ENCODE measurements at places on chromosomes 7 and 10.

GRCh38 chr10:111338805-111339204, 262.0 kb downstream of the ADRA2A start:
- DNase-seq: no peak

- no peak for DNase-seq
These were observed 123.6 kb downstream of the RNF216 start for GRCh38 chr7:5657901-5658300.

- DNase-seq: no peak
These were observed 99.9 kb downstream of the CUBN start for GRCh38 chr10:17029581-17030271.

- no peak for DNase-seq
These were observed 8.1 kb upstream of the RABGEF1 start for GRCh38 chr7:66732439-66732838.

- DNase-seq: no peak
These were observed 4.9 kb upstream of the DNTT start for GRCh38 chr10:96299383-96299782.

GRCh38 chr10:14775656-14776055, 959 bp upstream of the FAM107B start:
- DNase-seq: no peak

DNA sequence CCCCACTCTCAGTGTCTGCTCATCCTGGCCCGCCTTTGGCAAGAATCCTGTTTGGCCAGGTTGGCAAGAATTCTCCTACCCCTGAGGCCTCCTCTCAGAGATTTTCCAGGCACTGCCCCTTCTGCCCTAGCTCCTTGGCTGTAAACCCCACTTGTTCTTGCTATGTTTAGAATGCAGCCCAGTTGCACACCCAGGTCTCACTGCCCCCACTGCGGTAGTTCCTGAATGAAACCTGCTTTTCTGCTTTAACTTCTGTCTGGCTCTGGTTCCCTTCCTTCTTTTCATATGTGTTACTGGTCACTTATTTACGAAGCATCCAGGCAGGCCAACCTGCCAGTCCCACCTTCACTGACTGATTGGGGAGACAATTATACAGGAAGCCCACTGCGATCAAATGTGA, 576.9 kb downstream of the GLRX3 start:
- no peak for DNase-seq

- no peak for DNase-seq
These were observed 965.6 kb downstream of the XPNPEP1 start for GRCh38 chr10:108957681-108958080.

DNA sequence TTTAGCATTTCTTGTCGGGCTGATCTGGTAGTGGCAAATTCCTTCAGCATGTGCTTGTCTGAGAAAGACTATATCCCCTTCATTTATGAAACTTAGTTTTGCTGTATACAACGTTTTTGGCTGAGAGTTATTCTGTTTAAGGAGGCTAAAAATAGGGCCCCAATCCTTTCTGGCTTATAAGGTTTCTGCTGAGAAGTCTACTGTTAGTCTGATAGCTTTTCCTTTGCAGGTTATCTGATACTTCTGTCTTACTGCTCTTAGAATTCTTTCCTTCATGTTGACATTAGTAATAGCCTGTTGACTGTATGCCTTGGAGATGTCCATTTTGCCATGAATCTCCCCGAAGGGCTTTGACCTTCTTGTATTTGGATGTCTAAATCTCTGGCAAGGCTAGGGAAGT, 9.9 kb downstream of the CASP7 start:
- no peak for DNase-seq

DNA sequence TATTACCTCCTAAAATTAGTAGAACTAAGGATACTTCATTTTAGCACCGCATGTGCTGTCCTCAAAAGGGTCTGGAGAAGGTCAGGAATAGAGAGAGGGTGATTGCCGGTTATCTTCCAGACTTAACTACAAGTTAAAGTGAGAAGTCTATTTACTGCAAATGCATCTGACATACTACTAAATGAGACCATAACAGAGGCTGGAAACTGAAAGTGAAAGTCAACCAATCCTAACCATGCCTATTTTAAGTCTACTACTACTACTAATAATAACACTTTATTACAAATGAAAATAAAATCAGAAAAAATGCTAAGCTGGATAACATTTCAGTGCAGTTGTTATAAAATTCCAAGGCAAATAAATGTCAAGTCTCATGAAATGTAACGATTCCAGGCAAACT, 244.7 kb downstream of the KIF20B start:
- DNase-seq: no peak

- DNase-seq: no peak
These were observed 69.4 kb downstream of the HYCC1 start for GRCh38 chr7:22944510-22944909.

DNA sequence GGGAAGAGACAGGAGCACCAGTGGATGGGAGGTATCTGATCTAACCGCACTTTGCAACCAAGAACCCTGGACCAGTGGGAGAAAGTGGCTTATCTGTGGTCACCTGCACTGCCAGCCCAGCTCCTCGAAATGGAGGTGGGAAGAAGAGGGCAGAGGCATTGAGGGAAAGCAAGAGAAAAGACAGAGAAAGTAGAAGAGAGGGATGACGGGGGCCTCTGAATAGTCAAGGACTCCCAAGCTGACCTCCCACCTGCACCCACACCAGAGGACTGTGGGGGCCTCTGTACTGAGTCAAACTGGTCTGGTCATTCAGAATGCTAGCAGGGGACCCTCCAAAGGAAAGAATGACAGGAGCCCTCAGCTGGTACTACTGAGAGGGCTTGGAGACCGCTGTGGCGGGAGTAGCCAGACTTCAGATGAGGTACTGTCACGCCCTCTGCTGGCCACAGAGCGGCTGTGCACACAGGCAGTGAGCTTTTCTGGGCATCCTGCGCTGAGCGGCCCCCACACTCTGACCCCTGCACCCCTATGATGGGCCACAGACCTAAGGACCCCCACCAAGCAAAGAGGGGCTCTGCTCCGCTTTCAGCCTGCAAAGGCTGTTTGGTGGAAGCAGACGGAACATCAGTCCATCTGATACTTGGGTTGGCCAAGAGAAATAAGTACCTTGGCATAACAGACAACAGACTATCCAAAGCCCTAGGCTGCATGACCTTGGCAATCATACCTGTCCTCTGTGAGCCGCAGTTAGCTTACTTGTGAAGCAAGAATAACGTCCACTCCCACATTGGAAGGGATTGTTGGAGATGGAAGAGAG, 112.9 kb downstream of the COL13A1 start:
- peak; percentile 2 for DNase-seq

DNA sequence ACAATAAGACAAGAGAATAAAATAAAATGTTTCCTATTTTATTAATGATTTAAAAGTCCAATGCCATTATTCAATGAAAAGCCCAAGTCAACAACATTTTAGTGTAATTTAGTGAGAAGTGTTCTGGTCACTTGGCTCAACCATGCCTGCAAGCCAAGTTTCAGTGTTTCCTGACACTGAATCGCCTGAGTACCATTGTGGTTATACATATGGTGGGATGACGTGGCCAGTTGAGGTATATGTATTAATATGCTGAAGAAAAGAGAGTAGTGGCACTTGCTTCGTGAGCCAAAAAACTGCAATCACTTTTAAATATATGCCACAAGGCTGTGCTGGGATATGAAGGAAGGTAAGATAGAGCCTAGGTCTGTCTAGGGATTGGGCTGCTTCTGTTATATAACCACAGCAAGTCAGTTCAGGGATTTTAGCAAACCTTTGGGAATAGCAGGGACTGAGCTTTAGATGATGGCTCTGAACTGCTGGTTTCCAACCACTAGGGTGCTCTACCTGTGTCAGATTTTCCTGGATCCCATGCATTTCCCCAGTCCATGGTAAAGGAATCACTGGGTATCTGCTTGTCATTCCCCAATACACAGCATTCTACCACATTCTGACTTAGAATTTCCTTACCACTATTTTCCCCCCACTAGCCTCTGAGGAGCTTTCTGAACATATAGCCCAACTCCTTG, 214.0 kb upstream of the PRPS1L1 start:
- no peak for DNase-seq

GRCh38 chr7:5237286-5237685, 45.5 kb upstream of the SLC29A4 start:
- no peak for DNase-seq

- no peak for DNase-seq
These were observed 433.2 kb upstream of the MGMT start for GRCh38 chr10:129033790-129034272.

DNA sequence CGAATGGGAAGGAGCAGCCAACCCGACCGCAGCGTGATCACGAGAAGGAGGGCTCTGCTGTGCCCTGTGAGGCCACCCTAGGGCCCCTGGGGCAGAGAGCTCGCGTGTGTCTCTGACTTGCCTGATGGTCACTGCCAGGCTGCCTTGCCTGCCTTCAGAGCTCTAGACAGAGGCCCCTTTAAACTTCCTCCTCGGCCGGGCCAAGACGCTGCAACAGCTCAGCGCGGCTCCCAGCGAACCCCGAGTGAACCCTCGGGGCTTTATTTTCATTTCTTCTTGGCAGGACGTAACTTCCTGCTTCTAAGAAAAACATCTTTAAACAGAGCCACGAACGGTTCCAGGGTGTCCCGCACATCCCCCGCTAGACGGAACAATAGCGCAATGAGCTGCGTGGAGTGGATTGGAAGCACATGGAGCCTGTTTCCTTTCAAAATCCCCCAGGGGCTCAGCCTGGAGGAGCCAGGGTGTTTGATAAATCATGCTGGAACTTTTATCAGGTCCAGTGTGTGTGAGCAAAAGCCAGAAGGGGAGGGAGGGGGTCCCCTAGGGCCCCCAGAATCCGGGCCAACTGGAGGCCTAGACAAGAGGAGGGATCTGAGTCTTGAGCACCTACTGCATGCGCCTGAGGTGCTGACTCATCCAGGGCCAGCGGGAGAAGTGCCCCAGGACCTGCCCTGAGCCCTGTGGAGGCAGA, 134.1 kb upstream of the GDF10 start:
- DNase-seq: no peak

- no peak for DNase-seq
These were observed 114.5 kb downstream of the HIP1 start for GRCh38 chr7:75624134-75624832.

DNA sequence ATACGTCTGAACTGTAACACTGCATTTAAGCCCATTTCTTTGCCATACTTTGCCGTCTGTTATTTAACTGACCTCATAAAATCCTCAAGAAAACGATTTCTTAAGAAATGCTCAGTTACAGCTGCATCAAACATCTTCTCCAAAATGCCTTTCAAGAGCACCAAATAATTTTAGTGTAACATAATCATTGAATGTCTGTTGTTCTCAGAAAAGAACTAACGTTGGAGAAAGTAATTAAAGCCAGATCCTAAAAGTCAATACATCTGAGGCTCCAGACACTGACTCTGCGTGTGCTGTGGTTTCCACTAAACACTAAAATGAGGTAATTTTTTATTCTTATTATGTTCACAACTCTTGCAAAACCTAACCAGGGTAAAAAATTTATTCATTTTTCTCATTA, 63.7 kb upstream of the LRRC17 start:
- no peak for DNase-seq

DNA sequence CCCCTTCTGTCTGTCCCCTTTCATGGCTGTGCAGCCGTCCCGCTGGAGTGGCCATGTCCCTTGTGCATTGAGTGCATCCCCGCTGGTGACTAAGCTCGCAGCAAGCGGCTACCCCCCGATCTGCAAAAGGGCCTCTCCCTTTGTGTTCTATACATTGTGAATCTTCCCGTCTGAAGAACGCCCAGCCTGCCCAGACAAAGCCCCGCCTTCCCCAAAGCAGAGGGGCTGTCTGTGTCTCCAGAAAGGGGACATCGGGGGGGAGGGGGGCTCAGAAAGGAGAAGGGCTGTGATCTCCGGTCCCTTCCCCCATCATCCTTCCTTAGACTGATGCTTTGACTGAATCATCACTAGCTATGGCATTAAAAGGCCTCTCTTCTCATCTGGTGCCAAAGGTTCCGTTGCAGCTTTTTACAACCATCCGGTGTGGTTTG, 11.9 kb downstream of the NPTX2 start:
- DNase-seq: no peak

- DNase-seq: no peak
These were observed 303.5 kb downstream of the OTUD1 start for GRCh38 chr10:23742368-23742767.

DNA sequence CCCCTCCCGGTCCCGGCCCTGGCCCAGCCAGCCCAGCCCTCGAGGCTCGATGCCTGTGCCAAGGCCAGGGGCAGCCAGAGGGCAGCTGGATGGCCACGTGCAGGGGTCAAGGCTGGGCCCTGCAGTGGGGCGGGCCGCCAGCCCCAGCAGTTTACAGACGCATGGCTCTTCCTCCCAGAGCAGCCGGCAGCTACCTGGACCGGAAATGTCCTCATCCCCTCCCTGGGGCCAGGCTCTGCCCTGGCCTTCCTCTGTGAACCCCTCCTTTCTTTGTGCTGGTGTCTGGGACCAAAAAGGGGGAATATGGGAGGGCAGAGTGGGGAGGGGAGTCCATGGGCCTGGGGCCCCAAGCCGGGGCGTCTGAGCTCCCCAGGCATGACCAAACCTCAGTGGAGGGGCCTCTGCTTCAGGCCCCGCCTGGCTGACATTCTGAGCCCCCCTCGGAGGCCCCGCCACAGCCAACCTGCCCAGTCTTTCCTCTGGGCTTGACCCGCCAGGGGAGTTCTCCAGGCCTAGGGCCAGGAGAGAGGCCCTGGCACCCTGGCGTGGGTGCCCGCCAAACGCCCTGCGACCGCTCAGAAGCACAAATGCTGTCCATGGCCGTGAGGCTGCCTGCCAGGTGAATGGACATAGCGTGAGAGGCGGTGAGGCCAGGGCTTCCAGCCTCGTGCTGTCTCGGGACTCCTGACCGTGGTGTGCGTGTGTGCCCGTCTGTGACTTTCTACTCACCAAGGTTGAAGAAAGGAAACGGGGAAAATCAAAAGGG, 24.7 kb upstream of the AMZ1 start:
- DNase-seq: no peak

DNA sequence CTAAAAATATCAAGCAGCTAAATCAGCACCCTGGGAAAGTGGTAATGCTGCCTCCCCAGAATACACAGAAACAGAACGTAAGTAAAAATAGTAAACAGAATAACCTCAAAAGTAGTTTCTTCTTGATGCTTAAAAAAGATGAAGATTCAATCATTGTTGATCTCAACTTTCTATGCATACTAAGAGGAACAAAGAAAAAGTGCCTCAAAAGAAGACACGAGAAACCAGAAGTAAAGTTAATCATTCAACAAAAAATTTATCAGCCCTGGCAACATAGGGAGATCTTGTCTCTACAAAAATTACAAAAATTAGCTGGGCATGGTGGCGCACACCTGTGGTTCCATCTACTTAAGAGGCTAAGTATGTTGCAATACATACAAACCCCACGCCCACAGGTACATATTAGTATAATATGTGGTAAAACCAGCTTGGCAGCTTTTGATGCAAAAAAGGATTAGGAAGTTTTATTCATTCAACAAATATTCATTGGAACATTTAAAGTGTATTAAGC, 153.7 kb downstream of the NRBF2 start:
- no peak for DNase-seq

All from NCI-H1436 treated with DMSO at 0.1 percent for 48 hours (cell line).